8988T (cell line): ENCODE measurements at places on chromosomes 5 and 9.

GRCh38 chr5:41785061-41785460, 85.2 kb downstream of the OXCT1 start:
- no peak for DNase-seq

DNA sequence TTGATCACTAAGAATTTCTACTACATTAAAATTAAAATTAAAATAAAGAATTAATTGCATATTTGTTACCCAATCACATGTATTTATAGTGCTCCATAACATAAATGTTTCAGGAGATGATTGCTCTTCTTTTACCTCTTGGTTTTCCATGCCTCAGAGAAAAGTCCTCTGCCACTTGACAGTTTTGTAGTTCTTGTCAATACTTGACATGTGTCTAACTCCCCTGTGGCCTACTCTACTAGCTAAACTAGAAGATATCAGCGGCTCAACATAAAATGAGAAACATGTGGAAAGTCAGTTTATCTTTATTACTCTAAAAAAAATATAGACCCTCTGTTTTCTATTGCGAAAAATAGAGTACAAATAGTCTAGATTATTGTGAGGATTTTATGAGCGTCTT, 650.6 kb upstream of the NUDT12 start:
- no peak for DNase-seq

DNA sequence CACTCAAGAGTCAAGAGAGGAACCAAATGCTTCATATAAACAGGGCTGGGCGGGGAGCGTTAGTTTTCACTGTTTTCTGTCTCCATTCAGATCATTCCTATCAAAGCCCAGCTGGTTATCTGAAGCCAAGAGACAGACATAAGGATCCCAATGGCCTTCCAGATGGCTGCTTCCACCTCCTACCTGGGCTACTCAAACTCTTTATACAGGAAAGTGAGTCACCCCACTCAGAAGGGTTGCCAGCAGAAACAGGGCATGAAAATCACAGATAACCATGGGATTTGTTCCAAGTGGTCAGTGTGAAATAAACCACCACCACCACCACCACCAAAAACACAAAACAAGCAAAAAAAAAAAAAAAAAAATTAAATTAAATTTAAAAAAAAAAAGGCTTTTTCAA, 5.5 kb downstream of the PRSS3 start:
- no peak for DNase-seq

DNA sequence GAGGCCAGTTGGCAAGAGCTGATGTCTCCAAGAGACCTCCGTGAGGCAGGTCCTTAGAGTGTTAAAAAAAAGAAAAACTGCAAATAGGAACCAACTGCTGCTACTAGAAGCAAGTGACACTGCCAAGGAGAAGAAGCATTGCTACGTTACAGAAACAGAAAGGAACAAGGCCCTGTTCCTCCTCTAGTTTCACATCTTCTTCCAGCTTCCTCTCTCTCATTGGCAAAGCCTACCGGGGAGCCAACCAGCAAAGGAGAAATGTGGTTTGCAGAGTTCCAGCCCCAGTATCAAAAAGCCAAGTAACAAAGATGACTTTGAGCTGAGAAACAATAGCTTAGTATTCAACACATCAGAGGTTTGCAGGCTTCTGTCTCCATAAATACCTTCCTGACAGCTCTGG, 145.9 kb downstream of the PRELID2 start:
- DNase-seq: no peak

GRCh38 chr5:110440058-110440457, 286.4 kb downstream of the TMEM232 start:
- no peak for DNase-seq
